Lower leg skin (tissue), 4 donors: ENCODE measurements at places on chromosomes 13 and 19. TPM values are rescaled to one million over a fixed set of nuclear protein-coding genes. Genes with fewer than 3 reads are reported as not detected.

- peak; percentile 89 for DNase-seq
Measured at GRCh38 chr13:93227878-93228642, 1.5 kb downstream of the GPC6 start.

GRCh38 chr19:30362156-30362754 lies 9.9 kb upstream of the ZNF536 start:
- no peak for DNase-seq

DNA sequence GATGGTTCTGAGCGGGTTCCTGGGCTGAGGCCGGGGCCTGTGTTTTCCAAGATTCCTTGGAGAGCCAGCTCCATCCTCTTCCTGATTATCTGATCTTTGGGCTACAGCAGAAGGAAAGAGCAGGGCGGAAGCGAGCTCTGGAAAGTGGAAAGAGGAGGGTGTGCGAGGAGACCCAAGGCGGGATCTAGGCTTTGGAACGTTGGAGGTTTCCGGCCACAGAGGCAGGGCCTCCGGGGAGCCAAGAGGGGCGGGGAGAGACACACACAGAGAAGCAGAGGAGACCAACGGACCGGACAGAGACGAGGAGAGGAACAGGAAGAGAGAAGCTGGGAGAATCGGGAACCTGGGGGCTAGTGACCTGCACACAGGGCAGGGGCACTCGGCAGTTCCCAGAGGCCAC lies at the start of gene CLEC11A:
CLEC11A (plus strand) TSS at position 296 of the 400 bp plus-strand sequence. CDS start 162 bp downstream, outside the sequence.
- DNase-seq, result peak; percentile 93

- DNase-seq, result no peak
Measured at GRCh38 chr19:18273561-18274218, 562 bp downstream of the IQCN start.

DNA sequence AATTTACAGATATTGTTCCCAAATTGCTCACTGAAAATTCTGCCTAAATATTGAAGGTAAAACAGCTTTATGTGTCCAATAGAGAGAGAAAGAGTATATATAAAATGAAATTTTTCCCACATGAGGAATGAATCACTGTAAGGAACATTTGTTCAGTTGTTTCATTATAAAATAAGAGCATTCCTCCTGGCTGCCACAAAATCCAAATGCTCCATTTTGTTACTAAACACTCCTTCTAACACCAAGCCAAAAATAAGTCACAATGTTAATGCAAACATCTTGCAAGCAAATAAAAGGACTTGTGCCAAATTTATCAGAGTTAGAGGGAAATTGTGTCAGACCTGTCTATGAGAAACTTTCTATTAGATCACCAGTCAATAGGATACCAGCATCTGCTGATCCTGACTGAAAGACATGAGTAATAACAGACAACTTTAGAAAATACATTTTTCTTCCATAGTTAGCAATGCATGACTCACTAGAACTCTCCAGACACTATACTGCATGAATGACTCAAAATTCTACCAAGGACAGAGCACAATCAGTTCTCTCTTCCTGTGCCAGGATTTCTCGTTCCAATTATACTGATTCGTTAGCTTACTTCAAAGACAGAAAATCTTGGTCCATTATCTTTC lies 83.5 kb upstream of the FNDC3A start:
- DNase-seq, result no peak

DNA sequence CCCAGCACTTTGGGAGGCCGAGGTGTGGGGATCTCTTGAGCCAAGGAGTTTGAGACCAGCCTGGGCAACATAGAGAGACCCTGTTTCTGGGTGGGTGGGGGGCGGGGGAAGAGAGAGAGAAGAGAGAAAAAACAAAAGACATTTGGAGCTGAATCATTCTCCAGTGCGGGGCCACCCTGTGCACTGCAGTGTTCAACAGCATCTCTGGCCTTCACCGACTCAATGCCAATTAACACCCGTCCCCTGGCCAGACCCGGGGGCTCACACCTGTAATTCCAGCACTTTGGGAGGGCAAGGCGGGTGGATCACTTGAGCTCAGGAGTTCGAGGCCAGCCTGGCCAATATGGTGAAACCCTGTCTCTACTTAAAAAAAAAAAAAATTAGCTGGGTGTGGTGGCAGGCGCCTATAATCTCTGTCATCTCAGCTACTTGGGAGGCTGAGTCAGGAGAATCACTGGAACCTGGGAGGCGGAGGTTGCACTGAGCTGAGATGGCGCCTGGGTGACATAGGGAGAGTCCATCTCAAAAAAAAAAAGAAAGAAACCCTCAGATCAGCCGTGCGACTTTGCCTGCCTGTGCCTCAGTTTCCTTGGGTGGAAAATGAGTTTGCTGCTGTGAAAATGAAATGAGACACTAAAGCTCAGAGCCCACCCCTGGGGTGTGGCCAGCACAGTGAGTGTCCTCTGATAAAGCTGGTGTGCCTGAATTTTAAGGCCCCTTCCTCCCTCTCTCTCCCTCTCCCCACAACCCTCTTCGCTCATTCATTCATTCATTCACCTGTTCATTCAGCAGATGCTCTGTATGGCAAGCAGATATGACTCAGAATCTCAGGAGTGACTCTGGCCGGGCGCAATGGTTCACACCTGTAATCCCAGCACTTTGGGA lies 6.4 kb downstream of the KLF2 start:
- DNase-seq, result no peak

- peak; percentile 43 for DNase-seq
Measured at GRCh38 chr19:32869369-32869965, at the start of gene SLC7A9. Gene SLC7A9 (minus strand): TSS chr19:32869767. CDS start chr19:32868534, 1,233 bp downstream.

IL11 gene
- total RNA-seq, result 0.68 TPM

DNA sequence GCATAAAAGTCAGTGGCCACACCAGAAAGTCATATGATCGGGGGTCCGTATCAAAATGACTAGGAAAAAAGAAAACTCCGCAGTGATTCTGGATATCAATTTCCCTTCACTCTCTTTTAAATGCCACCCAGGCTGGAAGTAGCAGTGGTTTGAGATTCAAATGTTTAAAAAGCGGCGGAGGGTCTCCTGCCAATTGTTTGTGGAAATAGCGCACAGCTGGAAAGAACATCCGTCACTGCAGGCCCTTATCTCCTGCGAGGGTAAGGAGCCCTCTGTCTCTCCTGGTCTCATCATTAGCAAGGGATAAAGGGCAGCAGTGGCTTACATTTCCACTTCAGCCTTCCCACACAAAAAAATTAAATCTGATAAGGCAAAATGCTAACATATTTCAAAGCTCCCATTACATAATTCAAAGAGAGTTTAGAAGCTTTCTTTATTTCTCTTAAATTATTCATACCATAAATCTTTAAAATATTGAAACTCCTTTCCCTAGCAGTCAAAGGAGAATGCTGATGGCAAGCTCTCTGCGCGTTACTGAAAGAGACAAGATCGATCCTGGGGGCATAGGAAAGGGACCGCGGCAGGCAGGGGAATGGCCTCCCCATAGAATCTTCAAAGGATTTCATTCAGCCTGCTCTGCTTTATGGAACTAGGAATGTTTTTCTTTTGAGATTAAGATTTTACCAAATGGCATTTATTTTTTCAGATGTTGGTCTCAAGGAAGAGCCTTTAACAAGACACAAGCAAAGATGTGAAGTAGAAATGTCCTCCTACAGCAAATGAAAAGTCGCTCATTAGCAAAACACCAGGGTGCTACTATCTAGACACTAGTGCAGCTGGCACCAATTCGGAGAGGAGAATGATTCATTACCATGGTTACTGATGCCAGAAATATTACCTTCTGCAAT lies 35.0 kb downstream of the AMER2 start:
- DNase-seq, result no peak

- no peak for DNase-seq
Measured at GRCh38 chr13:113754691-113755090, 4.3 kb upstream of the TMEM255B start.

PRR20D gene
- not detected for total RNA-seq

CARD8 gene
- total RNA-seq, result 11.5 TPM

GRCh38 chr13:32883474-32883873 lies 132.7 kb upstream of the KL start:
- DNase-seq, result no peak

- no peak for DNase-seq
Measured at GRCh38 chr19:40928850-40929249, 46.8 kb upstream of the CYP2A7 start.

DNA sequence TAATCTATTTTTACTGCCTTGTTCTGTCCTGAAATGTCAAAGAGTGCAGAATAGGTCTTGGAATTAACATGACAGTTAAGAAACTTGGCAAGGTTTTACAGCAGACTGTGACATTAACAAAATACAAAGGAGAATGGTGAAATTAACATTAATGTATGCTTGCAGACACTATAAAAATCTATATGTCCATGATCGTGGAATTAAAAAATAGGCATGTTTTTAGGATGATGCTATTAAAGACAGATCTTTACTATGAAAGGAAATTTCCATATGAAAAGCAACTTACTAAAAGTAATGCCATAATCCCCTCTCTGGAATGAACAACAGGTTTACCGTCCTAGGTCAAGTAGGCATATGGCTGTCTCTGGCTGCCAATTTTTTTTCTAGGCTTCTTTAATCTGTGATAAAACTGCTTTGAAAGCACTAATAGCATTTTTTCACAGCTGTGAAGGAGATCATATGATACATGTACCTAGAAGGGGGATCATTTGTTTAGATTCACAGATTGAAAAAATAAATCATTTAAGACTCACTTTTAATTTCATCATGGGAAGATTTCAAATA lies 291.5 kb downstream of the ZNF536 start:
- DNase-seq, result no peak

DNA sequence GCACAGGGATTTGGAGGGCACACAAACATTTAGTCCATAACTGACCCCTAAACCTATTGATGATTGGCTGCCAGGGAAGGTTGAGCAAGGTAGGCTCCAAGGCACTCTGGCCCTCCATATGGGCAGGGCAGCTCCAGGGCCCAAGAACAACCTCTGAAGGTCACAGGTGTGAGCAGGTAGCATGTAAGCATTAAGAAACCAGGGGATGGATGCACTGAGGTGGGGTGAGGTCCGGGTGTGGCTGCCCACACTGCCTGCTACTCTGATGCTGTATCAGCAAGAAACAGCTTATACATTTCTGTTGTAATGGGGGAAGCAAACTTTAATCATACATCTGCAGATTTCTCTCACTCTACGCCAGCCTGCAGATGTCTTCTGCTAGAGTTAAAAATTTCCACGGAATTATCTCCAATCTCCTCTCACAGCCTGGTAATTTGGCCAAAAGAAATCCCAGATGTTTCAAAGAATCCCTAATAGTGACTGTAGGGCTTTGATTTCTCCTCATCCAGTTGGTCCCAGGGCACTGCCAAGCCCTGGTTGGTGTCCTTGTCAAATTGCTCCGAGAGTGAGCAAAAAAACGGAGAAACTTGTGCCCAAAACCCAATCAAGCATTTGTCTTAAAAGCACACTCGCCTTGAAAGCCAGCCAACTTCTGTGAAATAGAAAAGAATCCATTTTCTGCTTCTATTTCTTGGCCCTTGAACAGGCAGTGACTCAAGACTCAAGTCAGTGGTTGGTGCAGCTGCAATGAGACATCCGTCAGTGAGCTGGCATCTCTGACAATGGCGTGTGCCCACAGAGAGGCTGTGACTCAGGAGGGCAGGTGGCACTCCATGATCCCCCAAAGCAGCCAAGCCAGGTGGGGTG lies 72.5 kb upstream of the MRI1 start:
- DNase-seq, result no peak

DNA sequence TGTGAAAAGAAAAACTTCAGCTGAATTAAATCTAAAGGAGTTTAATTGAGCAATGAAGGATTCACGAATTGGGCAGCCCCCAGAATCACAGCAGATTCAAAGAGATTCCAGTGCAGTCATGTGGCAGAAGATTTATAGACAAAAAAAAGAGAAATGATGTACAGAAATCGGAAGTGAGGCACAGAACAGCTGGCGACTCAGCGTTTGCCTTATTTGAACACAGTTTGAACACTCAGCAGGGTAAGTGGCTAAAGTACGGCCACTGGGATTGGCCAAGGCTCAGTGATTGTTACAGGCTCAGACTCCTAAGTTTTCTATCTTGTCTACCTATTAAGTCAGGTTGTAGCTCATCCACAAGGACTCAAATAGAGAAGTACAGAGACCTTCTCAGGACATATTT lies 11.6 kb upstream of the CFAP97D2 start:
- no peak for DNase-seq

ZNF530 gene
- total RNA-seq, result 5.0 TPM

PTGER1 gene
- not detected for total RNA-seq

DNA sequence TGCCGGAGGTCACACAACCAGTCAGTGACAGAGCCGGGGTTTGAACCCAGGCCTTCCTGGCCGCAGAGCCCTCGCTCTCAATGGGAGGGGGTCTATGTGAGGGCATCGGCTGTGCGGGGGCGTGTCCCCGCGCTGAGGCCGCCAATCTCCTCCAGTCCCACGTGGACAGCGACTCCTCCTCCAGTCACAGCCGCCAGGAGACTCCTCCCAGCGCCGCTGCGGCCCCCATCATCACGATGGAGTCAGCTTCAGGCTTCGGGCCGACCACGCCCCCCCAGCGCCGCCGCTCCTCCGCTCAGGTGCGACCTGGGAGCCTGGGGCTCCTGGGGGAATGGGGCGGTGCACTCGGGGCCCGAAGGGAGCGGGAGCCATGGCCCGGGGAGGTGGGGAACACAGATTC lies 6.0 kb downstream of the SPRED3 start:
- no peak for DNase-seq

LGALS16 gene
- not detected for total RNA-seq

DNA sequence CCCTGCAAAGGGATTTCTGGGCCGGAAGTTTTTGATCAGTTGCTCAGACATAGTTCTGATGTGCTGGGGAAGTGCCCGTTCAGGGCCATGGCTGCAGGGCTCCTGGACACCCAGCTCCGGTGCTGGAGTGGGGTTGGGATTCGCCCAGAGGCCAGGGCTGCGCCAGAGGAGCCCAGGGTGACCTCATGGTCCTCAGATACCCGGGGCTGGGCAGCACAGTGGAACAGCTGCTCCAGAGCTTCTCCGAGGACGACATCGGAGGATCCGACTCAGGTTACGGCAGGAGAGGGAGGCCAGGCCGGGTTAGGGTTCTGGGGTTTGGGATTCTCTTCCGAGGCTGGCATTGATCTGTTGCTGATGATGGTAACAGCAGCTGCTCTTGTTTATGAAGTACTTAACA lies 20.9 kb downstream of the CARM1 start:
- DNase-seq, result no peak

GRCh38 chr13:46554951-46555350 lies 2.0 kb downstream of the LRCH1 start:
- DNase-seq, result no peak

- DNase-seq, result no peak
Measured at GRCh38 chr13:88764103-88764502, 1092.9 kb downstream of the SLITRK5 start.

GRCh38 chr13:36975172-36975571 lies 24.0 kb downstream of the ALG5 start:
- no peak for DNase-seq

GRCh38 chr19:2733930-2734588 lies 5.8 kb downstream of the SLC39A3 start:
- DNase-seq, result no peak

GRCh38 chr19:19642506-19643157 lies 825 bp downstream of the GMIP start:
- no peak for DNase-seq
